CD4-positive, alpha-beta T cell treated with Interleukin-10 for 1 hour (primary cell): ENCODE measurements at places on chromosomes 2 and 18.

DNA sequence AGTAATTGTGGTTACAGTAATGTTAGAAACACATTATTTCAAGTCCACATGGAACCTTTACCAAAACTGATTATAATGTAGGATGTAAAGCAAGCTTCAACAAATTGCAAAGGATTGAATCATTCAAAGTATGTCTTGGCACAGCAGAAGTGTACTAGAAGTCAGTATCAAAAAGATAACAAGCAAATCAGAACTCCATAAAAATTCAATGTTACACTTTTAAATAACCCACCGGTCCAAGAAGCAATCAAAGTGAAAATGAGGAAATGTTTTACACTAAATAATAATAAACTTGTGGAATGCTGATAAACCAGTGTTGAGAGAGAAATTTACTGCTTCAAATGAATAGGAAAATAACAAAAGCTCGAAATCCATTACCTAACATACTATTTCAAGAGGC lies 47.7 kb downstream of the TTC21B start:
- no peak for DNase-seq

DNA sequence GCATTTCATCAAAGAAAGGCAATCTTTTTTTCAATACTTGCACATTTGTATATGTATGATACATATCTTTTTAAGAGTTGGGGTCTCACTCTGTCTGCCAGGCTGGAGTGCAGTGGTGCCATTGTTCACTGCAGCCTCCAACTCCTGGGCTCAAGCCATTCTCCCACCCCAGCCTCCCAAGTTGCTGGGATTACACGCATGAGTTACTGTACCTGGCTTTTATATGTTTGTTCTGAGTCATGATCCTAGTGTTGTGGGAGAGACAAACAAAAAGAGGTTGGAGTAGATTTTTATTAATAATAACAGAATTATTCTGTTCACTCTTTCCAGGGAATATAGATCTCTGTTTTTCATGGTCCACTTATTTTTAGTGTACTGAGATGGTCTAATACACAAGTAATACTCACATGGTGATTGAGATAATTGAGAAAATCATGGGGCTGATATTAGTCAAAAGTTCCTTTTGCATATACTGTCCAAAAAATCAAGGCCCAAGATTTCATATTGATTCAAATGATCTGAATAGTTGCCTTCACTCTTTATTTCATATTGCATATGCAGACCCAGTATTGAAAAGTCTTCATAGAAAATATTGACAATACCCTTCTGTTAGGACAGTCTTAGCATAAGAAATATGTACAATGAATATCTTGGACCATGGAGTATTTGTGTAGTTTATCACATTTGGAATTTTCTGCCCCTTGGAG lies 138.3 kb downstream of the FMNL2 start:
- no peak for DNase-seq

GRCh38 chr2:119616421-119616820 lies 62.6 kb upstream of the TMEM177 start:
- DNase-seq: no peak

DNA sequence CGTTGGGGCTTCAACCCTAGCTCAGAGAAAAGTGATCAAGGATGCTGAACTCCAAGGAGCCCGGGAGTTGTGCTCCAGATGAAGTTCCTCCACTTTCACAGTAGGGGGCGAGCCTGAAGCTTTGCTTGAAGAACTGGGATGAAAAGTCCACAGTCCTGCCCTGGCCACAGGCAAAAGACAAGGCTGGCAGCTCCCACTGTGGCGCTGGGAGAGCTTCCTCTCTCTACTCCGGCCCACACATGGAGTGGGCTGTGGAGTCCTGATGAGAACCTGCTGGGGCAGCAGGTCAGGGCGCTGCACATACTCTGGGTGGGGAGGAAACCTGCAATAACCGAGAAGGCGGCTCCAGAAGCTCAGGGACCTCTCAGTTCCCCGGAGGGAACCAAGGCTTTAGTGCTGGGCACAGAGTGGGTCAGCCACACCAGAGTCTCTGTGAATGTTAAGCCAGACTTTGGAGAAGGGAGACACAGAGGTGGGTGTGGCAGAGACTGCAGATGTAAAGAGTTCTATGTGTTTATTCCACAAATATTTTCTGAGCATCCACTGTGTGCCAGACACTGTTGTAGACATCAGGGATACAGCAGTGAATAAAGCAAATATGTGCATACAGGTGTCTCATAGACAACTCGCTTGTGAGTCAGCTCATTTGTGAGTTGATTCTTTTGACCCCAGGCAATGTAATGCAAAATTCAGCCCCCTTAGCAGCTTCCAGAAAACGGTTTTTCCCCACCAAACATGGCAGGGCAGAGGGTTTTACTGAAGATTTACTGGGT lies 48.0 kb upstream of the MRPL33 start:
- peak; percentile 31 for DNase-seq

DNA sequence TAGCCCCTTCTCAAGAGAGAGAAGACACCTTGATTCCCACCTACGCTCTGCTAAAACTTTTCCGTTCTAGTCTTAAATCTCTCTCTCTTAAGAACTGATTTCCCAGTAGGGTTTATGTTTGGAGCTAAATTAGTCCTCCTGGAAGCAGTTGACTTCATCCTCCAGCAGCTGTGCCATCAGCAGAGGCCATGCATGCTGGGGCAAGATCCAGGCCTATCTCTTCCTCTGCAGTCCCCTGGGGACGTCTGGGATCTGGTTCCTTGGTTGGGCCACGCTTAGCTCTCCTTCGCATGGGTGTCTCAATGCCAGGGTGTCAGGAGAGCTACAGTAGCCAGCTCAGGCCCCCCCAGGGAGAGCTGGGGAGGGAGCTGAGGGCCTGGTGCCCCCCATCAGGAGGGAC lies 49.7 kb downstream of the HPCAL1 start:
- no peak for DNase-seq

- DNase-seq: no peak
These were observed 48.1 kb upstream of the FHOD3 start for GRCh38 chr18:36249392-36249791.

DNA sequence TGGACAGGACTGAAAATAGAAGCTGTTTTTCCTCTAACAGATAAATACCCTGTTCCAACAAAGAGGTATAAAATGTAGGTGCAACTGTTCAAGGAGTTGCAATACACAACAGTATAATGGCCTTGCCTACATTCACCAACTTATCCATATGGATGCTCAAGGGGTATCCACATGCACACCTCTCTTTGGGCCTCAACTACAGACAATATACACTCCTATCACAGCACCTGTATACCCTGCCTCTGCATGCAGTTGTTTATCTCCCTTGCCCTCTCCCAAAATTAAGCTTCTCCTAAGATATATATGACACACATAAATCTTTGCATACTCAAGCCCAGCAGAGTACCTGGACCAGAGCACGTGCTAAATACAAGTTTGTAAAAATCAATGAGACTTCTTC lies 37.3 kb downstream of the DARS1 start:
- no peak for DNase-seq

GRCh38 chr2:190910341-190911136 lies 29.9 kb downstream of the GLS start:
- DNase-seq: no peak

GRCh38 chr2:231853105-231853504 lies 66.9 kb downstream of the COPS7B start:
- no peak for DNase-seq

DNA sequence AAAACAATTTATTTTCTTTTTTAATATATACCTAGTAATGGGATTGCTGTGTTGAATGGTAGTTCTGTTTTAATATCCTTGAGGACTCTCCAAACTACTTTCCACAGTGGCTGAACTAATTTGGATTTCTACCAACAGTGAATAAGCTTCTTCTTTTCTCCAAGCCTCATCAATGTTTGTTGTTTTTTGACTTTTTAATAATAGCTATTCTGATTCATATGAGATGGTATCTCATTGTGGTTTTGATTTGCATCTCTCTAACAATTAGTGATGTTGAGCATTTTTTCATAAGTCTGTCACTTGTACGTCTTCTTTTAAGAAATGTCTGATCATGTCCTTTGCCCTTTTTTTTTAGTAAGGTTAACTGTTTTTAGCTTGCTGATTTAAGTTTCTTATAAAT lies 863.3 kb downstream of the CNTNAP5 start:
- no peak for DNase-seq

DNA sequence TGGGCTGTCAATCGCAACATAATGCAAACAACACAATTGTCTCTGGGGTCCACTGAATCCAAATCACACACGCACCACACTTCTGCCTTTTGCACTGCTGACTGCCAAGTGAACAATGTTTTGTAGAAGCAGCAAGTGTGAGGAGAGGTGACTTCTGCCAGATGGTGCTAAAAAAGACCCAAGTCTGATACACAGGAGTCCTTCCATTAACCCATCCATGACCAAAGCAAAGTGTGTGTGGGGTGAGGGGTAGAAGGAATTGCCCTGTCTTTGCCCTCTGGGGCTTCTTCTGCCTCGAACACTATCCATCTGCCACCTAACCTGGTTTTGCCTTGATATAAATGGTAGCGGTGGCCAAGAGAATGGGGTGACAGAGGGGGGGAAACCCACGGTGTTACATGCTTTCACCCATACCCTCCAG lies 50.0 kb downstream of the C2orf42 start:
- no peak for DNase-seq

- DNase-seq: no peak
These were observed 99.4 kb downstream of the TMEM17 start for GRCh38 chr2:62406573-62407043.

DNA sequence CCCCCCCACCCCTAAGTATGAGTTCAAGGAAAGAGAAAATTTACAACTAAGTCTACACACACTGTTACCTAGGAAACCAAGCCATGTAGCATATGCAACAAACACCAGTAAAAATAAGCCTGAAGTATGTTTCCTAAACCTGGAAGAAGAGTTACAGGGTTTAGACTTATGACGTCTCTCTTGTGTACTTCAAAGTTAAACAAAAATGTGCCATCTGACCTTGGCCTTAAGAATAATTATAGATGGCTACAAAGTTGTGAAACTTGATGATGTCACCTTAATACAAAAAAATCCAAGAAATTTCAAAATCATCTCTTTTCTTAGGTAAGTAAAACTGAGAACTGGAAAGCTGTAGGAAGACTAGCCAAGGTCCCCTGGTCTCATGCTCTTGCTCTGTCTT lies 297.6 kb upstream of the NRXN1 start:
- no peak for DNase-seq

DNA sequence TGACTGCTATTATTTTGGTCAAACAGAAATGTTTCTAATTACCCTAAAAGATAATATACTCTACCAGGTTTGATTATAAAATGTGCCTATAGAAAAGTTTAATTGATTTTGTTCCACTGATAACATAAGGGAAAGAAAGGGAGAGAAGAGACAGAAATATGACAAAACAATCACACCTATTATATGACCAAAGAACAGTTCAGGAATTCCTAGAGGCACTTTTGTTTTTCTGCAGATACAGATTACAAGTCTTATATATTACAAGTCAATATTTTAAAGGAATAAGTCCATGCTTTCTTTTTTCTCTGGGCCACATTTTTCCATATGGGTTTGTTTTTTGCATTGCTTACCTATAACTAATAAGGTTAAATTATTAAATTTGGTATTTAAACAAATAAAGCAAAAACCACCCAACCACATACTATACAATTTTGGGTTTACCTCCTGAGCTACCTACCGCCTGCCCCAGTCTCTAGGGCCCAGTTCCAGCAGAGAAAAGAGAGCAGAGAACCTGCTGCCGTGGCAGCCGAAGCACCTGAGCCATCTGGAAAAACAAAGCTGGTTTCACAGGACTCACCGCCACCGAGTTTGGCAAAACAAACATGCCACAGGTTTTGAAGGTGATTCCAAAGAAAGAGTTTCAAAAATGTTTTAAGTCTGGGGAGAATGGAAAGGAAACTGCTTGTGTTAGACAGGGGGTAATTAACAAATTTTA lies 92.1 kb downstream of the DYM start:
- no peak for DNase-seq

DNA sequence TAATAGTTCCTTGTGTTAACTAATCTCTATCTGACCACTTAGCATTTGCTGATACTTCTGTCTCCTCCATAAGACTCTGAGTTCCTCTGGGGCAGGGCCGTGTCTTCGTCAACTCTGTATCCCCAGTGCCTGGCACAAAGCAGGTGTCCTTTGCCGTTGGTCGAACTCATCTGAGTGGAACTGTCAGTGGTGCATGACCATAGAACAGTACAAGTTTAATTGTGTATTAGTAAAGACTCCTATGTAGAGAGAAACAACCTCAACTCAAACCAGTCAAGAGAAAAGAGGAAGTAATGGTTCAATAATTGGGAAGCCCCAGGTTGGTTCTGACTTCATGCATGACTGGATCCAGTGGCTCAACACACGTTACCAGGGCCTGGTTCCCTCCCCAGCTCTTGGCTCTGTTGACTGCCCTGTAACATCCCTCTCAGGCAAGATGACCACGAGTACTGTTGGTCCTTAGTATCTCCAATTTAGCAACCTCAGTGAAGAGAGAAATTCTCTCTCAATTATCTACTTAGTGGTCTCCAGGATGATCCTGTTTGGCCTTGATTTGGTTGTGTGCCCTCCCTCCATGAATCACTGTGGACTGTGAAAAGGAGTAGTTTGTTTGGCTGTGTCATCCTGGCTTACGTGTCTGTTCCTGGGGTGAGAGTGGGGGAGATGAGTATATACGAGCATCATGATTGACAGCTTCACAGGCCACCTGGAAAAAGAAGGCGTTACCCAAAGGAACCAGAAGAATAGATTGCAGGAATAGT lies 58.5 kb upstream of the MSH6 start:
- peak; percentile 0 for DNase-seq

DNA sequence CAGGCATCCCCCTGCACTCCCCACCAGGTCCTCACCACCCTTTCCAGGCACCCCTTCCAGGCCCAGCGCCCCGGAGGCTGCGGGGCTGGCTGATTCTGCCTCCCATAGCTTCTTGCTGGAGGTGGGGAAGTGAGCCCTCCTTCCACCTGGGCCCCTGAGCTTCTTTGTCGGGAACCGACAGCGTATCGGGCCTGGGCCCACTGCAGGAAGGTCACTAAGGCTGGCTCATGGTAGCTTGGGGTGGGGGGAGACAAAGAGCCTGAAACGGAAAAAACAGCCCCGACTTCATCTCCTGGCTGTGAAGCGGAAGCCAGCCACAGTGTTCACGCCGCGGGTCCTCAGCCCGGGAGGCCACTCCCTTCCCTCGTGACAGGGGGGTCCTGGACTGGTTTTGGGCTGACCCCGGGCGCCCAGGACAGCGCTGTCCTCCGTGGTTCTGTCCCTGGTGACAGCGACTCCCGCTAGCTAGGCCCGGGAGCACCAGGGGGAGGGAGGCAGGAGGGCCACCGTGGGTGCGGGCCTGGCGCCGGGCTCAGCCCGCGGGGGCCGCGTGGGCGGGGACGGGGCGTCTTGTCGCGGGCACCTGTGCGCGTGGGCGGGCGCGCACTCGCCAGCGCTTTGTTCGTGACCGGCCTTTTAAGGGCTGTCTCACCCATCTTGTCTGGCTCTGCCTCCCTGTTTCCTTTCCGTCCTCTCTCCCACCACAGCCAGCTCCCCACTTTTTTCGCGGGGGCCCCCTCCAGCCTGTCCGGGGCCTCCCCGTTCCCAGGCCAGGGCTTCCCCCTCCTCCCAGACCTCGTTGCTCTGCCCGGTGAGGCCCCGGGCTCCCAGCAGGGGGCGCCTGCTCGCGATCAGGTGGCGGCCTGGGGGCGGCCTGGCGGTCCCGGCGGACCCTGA lies 64.9 kb downstream of the DNMT3A start:
- DNase-seq: peak; percentile 81
